ENCODE measurements at places on chromosomes 2 and 18.

DNA sequence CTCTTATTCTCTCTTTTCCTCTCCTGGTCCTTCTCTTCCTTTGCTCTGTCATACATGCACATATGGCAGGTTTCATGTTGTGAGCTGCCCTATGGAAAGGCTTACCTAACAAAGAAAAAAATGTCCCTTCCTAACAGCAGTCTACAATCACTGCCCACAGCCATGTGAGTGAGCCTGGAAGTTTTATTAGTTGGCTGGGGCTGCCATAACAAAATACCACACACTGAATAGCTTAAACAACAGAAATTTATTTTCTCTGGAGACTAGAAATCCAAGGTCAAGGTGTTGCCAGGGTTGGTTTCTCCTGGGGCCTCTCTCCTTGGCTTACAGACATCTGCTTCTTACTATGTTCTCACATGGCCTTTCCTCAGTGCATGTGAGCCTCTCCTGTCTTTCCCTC lies 142.1 kb downstream of the TRIB2 start:
- no peak for DNase-seq

GRCh38 chr2:189104934-189105333 lies 74.6 kb downstream of the COL5A2 start:
- DNase-seq, result no peak

GRCh38 chr2:227464361-227464760 lies 7.6 kb upstream of the AGFG1 start:
- no peak for DNase-seq

DNA sequence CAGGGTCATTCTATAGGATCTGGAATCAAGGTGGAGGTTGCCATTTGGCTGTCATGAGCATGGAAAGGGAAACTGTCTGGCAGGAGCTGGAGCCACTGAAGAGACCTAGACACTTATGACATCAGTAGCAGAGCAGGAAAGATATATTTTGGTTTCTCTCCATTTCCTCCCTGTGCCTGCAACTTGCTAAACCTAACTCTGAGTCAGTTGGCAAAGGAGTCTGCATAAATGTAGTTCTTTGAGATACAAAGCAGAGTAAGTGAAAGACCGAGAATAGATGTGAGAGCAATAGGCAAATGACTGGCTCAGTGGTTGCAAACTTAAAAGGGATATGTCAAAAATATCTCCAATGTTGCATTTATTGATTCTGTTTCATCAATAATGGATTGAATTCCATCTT lies 757.7 kb downstream of the KCNJ3 start:
- DNase-seq, result no peak

GRCh38 chr2:178499640-178500039 lies 19.4 kb downstream of the PLEKHA3 start:
- no peak for DNase-seq

DNA sequence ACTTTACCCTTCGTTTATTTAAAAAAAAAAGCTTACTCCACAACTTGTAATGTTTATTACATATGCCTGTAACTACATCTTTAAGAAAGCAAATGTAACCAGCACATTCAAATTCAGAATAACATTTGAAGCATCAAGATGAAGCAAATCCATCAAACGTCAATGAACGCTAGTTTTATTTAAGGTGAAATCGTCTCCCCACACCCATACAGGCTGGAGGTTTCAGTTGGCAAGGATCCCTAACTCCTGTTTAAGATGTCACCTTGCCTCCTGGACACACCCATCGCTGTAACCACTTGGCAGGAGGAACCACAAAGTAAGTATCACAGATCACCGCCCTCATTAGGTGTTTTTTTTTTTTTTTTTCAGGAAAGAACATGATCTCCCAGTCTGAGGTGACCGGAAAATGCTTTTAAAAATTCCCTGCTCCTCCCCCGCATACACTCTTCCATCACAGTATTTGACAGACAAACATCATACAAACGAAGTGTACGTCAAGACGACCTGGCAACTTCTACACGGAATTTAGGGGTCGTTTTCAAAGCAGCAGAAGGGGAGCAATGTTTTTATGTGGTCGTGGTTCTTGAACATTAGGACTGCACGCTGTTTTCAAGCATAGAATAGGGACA lies 19.7 kb upstream of the STPG4 start:
- no peak for DNase-seq

- no peak for DNase-seq
Observed at GRCh38 chr2:2851806-2852777, 521.0 kb upstream of the MYT1L start.

DNA sequence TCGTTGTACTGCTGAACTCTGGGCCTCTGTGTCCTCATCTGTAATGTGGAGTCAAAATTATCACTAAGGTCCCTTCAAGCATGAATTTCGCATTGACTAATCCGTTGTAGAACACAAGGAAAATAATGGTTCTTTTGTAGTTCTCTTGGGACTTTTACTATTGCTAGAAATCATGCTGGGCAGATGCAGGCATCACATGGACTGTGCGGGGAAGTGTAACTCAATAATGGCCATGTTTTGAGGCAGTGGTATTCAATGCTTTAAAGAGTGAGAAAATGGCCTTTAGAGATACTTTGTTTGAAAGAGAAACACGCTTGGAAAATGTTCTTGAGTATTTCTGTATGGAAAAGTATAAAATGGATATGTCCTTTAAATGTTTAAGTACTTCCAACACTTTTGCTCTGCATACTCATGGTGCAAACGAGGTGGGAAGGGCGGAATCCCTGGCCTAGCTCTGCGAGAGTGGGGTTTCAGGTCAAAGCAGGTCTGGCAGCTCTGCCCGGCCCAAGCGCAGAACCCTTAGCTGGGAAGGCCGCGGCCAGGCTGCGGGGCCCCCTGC lies 117.3 kb upstream of the MSTN start:
- no peak for DNase-seq

DNA sequence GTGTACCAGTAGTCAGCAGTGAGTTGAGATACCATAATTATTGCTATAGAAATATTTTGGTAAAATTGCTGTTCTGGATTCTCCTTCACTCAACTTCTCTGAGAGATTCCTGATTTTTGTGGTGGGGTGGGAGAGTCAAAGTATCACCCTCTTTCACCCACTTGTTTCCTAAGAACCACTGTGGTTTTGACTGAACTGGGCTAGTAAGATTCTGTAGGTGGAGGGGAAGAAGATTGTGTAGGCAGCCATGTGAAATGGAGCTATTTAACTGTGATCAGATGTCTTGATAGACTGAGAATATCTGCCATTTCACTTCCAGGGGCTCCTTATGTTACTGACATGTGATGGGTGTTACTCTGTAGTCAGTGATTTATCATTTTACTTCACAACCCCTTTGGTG lies 45.3 kb downstream of the BIRC6 start:
- no peak for DNase-seq

DNA sequence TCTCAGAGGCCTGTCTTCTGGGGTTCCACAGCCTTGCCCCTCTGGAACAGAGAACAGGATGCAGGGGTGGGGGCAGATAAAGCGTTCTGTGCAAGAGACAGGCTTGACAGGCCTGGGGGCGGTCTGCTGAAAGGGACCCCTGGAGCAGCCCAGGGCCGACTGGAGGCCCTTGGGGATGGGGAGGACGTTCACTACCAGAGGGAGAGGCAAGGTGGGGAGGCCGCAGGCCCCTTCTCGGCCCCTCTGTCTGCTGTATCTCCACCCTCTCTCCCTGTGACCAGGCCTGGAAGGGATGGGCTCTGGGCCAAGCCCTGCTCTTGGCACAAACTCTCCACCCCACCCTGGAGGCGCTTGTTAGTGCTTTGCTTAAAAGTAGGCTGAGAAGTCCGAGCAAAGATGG lies 27.3 kb upstream of the INHBB start:
- DNase-seq, result no peak

DNA sequence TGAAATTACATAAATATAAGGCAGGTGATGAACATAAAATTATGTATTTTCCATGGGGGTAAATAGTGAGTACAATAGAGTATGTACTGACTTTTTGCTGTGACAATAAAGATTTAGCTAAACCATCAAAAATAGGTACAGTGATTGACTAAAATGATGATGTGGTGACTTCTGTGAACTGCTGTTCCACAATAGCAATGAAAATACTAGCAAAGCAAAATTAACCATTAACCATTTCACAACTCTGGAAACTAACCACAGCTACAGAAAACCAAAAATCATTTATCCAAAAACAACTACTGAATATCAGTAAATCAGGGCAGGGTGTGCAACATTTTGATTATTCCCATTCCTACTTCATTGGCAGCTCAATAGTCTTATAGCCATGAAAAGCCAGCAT lies 161.4 kb upstream of the GYPC start:
- no peak for DNase-seq

- DNase-seq, result no peak
Observed at GRCh38 chr2:182558564-182558963, 131.7 kb upstream of the PDE1A start.

DNA sequence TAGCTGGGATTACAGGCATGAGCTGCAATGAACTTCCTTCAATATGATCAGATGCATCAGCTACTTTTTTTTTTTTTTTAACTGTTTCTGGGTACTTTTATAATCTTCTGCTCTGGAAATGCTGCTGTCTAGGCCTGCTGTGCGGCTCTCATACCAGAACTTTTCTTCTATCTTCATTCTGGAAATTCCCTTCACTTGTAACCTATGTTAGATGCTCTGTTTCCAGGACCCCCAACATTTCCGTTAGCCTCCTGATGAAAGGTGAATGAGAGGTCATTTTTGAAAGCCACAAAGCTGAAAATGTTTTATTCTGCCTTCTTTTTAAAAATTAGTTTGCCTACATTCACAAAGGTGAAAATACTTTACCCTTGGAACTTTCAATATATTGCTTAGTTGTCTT lies 8.6 kb downstream of the AGFG1 start:
- DNase-seq, result no peak

DNA sequence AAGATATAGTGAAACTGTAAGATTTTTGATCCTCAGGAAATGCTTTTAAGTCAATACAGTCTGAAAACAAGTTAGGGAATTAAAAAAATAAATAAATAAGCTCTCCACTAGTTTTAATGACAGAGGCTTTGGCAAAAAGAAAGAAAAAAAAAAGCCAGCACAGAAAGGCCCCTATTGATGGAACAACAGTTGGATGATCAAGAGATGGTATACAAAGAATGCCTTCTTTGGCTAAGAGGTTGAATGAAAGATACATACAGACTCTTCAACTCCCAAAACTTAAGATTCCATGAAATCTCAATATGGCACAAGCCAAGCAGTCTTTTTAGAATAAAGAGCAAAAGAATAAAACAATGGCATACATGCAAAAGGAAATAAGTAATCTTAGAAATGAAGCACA lies 64.0 kb upstream of the GALNT5 start:
- DNase-seq, result no peak

DNA sequence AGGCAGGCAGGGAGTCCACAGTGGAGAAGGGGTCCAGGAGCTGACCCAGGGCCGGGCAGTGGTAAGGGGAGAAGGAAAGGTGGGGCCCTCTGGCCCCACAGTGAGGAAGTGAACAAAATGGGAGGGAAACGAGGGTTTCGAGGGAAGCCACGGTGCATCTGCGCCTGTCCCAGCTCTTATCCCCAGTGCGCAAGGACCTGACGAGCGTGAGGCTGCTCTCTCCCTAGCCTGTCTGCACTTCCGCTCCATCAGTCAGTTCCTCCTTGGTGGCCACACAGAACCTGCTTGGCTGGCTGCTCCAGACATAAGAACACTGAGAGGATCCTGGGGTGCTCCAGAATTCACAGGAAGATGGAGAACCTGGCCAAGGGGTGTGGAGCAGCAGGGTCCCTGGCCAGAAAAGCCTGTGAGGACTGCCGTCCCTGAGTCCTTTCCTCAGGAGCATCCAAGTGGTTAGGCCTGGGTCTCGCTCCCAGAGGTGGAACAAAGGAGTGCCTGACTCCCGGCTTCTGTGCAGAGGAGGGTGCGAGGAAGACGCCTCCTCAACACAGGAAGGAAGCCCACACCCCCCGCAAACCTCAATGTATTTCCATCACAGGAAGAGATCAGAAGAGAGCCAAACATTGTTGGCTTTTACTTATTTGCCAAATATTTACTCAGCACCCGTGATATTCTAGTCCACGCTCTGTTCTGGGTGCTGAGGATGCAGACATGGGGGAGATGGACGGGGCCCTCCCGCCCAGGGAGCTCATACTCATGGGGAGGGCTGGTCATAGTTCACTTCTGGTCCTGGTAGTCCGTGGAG lies 43.7 kb upstream of the SEMA4C start:
- DNase-seq, result no peak

DNA sequence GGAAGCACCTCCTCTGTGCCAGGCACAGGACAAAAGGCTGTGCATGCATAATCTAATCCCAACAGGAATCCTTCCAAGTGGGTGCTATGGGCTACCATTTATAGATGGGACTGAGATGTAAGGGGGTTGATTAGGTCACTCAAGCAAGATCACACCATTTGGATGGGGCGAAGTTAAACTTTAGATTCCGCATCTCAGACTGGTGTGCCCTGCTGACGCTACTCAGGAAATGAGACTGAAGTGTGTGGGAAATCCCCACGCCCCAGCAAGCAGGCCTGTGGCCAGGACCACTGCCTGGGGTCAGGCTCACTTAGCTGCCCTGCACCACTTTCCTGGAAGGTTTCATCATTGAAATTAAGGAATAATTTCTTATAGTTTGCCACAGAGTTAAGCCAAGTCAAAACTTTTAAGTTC lies 70.5 kb upstream of the PPP1CB start:
- peak; percentile 28 for DNase-seq

- DNase-seq, result no peak
Observed at GRCh38 chr18:42157420-42157819, 202.4 kb downstream of the PIK3C3 start.

DNA sequence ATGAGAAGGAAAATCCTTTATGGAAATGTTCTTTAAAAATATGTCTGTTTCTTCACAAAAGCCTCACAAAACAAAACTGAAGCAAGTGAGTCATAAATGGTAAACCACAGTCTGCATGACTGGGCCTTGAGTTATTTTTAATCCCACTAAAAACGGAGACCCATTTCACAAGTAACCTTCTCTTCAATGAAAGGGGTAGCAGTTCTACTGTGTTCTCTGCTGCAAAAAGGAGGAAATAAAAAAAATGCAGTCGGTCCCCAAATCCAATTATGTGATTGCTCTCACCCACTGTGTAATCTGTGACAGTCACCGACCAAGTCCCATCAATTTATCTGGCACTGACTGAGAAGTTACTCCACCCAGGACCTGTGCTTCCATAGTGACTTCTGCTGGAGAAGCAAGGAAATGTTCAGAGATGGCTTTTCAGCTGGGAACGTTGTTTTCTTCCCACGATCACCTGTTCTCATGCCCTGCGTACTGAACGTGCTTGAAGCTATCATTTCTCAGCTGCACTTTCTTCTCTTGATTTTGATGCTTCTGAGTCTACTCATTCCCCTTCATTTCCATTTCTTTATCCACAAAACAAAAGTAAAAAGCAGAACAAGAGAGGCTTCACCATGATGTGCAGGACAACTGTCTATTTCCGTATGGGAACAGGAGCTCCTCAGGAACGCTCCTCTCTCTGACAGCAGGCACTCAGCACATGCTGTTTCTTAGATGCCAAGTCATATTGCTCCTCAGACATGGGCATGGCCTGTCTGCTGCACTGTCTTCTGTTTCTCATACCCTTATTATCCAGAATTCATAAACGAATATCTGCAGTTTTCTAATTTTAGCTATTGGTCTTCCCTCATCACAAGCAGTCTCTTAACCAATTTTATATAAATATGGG lies 80.0 kb upstream of the TMEM200C start:
- no peak for DNase-seq

GRCh38 chr18:69720422-69720821 lies 227.3 kb downstream of the CD226 start:
- no peak for DNase-seq

Measured in activated CD8-positive, alpha-beta memory T cell treated with anti-CD3 and anti-CD28 coated beads for 1 hour (primary cell).